GM04503 (cell line): ENCODE measurements at places on chromosomes 4 and X.

- DNase-seq = no peak
Measured at GRCh38 chrX:74490247-74490646, 69.0 kb downstream of the SLC16A2 start.

- no peak for DNase-seq
Measured at GRCh38 chr4:30314001-30314400, 406.2 kb upstream of the PCDH7 start.

DNA sequence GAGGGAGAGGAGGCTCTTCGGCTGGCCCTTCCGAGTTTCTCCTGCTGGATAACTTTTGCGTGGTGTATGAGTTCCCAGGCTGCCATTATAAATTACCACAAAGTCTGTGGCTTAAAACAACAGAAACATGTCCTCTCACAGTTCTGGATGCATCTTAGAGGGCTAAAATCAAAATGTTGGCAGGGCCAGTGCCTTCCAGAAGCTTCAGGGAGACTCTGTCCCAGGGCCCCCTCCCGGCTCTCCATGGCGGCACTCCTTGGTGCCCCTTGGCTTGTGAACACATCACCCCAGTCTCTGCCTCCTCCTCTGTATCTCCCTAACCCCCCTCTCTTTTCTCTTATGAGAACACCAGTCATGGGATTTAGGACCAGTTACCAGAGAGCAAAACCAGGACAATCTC is 23.3 kb upstream of the PPP2R2C start:
- no peak for DNase-seq

GRCh38 chr4:54099748-54100574 is at the start of gene GSX2:
Gene GSX2 (plus strand): TSS chr4:54100163. CDS start chr4:54100345, 182 bp downstream.
- no peak for DNase-seq

GRCh38 chr4:104489731-104490095 is 5.0 kb downstream of the CXXC4 start:
- DNase-seq = no peak

- no peak for DNase-seq
Measured at GRCh38 chr4:10808591-10808990, 124.0 kb upstream of the CLNK start.

- DNase-seq = peak; percentile 50
Measured at GRCh38 chrX:40772290-40772689, 36.9 kb upstream of the MED14 start.
